ENCODE measurements at places on chromosomes 16 and 17. TPM values are rescaled to one million over a fixed set of nuclear protein-coding genes. Genes with fewer than 3 reads are reported as not detected.

- DNase-seq = peak; percentile 26
Measured at GRCh38 chr17:27408891-27409290, 47.4 kb upstream of the KSR1 start.

- peak; percentile 85 for DNase-seq
Measured at GRCh38 chr16:57591086-57591869, 37.2 kb upstream of the ADGRG1 start.

DNA sequence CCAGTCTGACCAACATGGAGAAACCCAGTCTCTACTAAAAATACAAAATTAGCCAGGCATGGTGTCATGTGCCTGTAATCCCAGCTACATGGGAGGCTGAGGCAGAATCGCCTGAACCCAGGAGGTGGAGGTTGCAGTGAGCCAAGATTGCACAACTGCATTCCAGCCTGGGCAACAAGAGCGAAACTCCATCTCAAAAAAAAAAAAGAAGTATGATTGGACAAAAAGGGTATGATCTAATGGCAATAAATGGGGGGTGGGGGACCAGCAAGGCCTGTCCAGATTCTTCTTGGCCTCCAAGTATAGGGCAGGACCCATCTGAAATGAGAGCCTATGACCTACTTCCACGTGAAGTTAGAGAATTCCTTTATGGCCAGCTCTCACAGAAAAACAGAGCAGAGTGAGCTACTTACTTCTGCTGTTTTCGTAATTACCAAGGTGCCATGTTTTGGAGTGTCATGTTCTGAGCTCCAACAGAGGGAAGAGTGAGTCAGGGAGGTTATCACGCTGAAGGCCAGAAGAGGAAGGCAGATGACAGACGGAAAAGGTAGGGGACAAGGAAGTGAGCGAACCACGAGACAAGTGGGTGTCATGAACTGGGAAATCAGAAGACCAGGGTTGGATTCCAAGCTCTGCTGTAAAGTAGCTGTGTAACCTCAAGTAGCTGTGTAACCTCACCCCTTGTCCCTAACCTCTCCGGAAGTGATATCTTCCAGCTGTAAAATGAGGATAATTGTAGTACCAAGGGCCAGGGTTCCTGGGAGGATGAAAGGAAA lies 3.6 kb upstream of the ZMYND15 start:
- DNase-seq = no peak

DNA sequence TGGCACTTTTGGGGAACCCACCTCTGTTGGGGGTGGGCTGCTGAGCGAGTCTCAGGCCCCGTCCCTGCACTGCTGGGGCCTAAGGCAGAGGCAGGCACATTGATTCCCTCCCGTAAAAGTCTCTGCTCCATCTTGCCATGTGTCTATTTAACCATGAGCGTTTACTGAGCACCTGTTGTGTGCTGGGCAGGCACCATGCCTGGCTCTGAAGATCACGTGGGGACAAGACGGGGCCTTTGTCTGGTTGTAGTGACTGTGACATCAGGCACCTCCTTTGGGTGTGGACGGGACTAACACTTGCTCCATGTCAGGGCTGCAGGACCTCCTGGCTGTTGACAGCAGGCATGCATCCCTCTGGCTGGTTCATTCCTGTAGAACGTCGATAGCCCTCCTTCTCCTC lies 204.7 kb upstream of the CIBAR2 start:
- DNase-seq = no peak

DNA sequence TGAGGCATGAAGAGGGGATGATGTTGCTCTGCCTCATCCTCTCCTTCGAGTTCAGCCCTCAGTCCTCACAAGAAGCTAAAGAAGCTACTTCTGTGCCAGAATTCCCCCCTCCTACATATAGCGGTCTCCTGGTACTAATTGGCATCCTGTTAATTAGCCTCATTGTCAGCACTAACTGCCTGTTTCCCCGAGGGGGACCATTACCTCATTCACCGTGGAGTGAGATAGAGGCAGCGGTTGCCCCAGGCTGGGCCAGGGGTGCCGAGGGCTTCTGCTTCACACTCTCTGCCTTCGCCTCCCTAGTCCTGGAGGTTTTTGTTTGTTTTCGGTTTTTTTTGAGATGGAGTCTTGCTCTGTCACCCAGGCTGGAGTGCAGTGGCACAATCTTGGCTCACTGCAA lies 5.7 kb upstream of the MINK1 start:
- no peak for DNase-seq

SPHK1 gene
- polyA plus RNA-seq = 4.4 TPM

DNA sequence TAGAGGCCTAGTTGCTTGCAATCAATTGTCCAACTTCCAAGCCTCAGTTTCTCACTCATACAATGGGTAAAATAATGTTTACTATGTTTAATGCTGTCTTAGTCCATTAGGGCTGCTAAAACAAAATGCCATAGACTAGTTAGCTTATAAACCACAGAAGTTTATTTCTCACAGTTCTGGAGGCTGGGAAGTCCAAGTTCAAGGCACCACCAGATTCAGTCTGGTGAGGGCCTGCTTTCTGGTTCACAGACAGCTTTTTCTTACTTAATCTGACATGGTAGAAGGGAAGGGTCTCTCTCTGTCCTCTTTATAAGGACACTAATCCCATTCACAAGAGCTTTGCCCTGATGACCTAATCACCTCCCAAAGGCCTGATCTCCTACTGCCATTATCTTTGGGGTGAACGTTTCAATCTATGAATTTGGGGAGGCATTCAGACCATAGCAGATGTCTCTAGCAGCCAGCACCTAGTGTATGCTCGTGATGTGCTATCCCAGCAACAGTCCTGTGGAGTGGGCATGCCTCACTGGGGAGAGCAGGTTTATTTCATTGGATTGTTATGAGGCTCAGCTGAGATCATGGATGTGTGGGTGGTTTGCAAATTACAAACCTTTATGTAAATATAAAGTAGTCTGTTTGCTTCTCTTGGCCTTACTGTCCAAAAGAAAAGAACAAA lies 25.2 kb downstream of the YPEL2 start:
- DNase-seq = no peak

DNA sequence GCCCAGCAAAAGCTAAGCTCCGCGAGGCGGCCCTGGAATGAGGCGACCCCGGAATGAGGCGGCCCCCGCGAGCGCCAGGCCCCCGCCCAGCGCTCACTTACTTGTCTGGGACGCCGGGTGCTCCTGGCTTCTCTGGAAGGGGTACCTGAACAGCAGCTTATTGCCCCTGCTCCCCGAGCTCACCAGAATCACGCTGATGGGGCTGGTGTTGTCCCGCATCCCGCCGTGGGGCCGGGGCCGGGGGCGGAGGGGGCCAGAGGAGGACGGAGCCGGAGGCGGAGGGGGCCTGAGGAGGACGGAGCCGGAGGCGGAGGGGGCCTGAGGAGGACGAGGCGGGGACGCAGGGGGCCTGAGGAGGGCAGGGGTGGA lies 440 bp downstream of the NPRL3 start:
- DNase-seq = peak; percentile 84

- peak; percentile 88 for DNase-seq
Measured at GRCh38 chr17:28901866-28902818, 737 bp downstream of the DHRS13 start.

DNA sequence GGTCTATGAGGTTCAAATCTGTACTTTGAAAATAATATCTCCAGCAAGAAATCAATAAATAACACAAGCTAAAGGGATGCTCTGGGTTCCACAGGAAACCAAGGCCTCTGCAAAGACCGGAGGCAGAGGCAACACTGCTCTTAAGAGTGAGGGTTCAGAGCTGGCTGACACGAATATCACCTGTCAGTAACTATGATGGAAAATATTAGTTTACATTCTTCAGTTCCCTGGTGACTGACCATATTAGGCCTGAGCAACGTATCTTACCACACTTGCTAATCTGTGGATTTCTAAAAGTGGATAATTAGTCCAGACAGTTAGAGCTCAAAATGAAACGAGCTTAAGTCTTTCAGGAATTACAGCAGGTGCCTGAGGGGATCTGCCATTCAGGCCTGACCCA lies 459.3 kb downstream of the HS3ST3B1 start:
- DNase-seq = no peak

DNA sequence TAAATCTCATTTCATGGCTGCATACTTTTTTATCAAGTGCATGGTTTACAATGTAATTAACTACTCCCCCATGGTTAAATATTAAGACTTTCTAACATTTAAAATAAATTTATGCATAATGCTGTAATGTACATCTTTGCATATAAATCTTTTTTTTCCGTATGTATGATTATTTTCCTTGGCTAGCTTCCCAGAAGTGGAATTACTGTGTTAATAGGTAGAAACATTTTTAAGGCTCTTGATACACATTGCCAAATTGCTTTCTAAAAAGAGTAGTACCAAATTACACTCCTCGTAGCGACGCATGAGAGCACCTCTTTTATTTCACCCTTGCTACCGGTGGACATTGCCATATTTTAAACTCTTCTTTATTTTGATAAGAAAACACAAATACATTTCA lies 141.1 kb downstream of the DNAH9 start:
- DNase-seq = no peak

DNA sequence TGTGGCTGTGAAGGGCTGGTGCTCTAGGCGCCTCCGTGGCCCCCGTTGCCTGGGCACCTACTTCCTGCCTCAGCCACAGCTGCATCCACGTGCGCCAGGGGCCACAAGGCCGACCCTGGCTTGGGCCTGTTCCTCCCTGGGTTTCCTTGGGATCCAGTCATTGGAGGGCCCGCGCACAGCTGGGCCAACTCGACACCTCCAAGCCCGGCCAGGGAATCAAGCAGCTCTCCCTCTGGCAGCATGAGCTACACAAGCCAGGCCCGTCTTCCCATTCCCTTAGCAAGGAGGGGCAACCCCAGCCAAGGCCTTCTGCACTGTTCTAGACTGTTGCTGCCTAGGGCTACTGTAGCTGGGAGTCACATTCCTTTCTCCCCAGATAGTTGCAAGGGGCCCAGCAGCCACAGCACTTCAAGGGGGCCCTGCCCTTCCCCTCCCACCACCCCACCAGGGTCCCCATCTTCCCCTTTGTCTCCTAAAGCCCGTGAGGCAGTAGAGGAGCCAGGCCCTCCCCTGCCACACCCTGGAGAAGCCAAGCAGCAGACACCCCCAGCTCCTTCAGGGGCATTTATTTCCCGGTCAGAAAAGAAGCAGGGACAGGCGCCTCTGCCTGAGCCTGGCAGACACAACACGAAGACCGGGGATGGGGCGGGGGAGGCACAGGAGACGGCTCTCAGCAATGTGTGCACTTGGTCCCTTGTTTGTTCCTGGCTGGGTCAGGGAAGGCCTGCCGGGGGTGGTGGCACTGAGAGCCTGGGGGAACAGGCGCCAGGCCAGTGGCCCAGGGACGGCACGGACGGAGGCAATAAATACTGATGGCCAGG lies 3.8 kb downstream of the ARHGDIA start:
- DNase-seq = no peak

PIEZO1 gene
- polyA plus RNA-seq = 75.6 TPM

DNA sequence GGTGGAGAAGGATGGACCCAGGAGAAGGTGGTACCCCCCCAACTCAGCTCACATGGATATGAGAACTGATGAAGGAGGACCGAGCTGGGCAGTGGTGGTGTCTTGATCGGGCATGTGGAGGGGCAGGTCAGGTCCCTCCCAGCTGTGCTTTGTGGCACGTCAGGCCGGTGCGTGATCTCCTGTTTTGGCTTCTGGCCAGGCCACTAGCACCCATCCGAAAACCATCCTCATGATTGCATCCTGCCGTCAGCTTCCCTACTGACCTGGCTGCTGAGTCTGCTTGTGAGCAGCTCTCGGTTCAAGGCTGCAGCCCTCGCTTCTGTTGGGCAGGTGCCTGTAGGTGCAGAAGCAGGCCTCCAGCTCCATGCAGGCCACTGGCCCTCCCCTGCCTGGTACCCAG lies 53.1 kb downstream of the PLD6 start:
- DNase-seq = peak; percentile 58

DBNDD1 gene
- 7.5 TPM for polyA plus RNA-seq

DNA sequence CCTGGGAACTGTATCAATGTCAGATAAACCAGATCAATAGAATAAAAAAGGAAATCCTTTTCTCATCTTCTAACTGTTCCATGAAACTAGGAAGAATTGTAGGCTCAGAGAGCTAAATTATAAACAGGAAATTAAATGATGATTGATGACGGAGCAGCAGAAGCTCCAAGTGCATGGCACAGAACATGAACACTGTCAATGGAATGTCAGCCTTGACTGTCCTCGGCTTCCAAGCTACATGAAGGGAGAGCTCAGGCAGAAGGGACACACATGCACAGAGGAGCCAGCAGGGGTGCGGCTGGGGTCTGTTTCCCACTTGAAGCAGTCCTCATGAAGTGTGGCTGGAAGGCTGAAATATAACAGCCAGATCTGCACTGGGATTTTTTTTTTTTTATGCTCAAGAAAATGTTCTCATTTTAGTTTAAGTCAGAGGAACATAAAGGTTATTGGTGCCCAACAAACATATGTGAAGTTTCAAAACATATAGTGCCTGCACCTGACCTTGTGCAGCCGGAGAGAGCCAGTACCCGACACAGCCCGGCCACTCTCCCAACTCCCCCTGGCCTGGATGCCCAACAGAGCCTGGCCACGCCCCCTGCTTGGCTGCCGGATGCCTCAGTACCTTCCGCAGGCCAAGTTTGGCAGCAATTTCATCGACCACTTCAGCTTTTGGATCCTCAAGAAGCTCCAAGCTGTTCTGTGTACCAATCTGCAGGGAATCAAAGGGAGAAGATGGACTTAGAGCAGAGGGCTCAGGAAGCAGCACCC lies 37.0 kb downstream of the NPLOC4 start:
- no peak for DNase-seq

DLX3 gene
- polyA plus RNA-seq = 1.3 TPM

ELAC2 gene
- polyA plus RNA-seq = 63.8 TPM

DNA sequence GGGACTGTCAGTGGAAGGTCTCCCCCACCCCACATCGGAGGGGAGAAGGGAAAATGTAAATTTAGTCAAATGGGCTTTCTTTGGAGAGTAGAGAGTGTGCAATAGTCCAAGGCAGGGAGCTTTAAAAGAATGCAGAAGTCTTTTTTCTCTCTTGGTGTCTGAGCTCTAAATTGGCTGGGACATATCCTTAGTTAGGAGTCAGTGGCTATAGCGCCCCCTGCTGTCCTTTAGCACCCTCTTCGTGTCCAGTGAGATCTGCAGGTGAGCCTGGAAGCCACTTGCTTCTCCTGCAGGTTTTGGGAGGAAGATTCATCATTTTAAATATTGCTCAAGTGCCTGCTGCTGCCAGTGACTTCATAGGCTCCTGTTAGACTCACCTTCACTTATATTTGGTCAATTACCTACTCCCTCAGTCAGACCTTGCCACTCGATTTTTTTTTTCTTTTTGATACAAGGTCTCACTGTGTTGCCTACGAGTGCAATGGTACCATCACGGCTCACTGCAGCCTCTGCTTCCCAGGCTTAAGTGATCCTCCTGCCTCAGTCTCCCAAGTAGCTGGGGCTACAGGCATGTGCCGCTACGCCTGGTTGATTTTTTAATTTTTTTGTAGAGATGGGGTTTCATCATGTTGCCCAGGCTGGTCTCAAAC lies 174.8 kb downstream of the PRKCB start:
- peak; percentile 81 for DNase-seq

C17orf107 gene
- 0.65 TPM for polyA plus RNA-seq
